ENCODE measurements at places on chromosomes 7 and 10. TPM values are rescaled to one million over a fixed set of nuclear protein-coding genes. Genes with fewer than 3 reads are reported as not detected.

Gene CALHM1
- total RNA-seq: not detected

Gene METTL2B
- total RNA-seq: 37.4 TPM

Gene LIPK
- total RNA-seq: not detected

Gene SND1
- 93.8 TPM for total RNA-seq

DNA sequence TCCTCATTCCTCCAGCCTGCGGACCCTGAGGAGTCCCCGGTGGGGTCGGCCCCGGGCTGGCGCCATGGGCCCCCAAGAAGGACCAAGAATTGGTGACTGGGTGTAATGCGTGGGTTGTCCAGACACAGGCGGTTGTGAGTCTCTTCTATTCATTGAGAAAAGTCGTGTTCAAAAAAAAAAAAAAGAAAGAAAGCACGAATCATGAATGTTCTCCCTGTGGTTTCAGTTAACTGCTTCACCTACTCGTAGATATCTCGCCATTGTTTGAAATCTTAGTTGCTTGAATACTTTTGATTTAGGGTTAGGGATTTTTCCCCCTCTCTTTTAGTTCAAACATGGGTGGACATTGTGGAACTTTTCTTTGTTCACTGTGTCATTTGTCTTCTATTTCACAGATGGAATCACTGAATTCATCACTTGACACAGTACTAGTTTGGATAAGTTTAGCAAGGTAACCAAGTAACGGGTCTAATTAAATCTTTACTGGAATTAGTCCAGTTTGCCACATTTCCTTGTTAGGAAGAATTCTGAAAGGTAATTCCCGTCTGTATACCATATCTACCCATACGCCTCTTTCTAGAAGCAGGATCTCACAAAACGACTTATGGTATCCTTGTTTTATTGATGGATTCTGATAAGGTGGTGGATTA, 775 bp downstream of the STARD3NL start:
- DNase-seq: no peak

DNA sequence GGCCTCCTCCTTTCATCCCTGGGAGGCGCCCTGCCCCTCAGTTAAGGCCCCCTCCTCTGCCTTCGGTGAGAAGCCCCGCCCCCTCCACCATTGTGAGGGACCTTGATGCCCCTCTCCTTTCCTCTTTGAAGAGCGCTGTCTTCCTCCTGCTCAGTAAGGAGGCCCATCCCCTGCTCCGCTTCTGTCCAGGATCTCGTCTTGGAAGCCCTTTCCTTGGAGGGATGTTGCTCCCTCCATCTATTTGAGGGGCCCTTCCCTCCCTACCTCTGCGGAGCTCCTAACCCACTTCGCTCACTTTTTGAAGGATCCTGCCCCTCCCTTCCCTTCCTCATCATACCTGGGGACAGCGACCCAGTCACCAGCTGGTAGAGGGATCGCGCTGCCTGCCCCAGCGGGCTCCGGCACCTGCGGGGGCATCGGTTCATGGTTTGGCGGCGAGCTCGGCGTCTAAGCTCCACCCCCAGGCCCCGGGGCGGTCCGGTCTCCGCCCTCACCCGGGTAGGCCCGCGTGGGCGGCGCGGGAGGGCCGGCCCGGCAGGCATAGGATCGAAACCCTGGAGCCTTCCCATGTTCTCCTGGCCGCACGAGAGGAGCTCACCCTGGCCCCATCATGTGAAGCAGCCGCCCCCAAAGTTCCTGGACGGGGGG, 4.1 kb downstream of the KCNIP2 start:
- no peak for DNase-seq

All from ascending aorta (tissue), 2 donors.